ENCODE measurements at places on chromosomes 1 and 21.

- DNase-seq, result no peak
Measured at GRCh38 chr1:85938829-85939228, 217.7 kb downstream of the COL24A1 start.

DNA sequence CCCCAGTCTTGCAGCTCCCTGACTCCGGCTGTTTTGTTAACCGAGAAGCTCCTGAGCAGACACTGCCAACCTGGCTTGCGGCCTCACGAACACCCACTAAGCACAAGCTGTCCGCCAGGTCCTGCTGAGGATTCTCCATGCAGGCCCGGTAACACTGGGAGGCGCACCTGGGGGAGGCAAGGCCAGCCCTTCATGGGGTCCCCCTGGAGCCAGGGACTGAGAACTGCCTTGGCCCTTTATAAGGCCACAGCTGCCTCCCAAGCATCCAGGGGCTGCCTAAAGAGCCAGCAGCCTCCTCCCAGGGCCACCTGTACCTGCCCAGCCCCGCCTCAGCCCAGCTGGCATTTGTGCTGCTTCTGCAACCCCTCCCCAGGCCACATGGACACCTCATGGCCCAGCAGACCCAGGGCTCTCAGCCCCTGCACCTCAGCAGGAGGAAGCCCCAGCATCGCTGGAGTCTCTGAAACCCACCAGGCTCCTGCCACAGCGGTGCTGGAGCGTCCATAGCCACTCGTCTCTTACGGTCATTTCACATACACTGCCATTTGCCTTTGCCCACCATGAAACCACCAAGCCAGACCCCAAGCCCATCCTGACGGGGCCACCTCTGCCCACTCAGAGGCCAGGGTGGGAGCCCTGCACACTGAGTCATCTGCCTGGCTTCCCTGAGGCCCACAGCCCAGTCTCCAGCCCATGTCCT is 82.5 kb downstream of the NPHP4 start:
- DNase-seq, result no peak

DNA sequence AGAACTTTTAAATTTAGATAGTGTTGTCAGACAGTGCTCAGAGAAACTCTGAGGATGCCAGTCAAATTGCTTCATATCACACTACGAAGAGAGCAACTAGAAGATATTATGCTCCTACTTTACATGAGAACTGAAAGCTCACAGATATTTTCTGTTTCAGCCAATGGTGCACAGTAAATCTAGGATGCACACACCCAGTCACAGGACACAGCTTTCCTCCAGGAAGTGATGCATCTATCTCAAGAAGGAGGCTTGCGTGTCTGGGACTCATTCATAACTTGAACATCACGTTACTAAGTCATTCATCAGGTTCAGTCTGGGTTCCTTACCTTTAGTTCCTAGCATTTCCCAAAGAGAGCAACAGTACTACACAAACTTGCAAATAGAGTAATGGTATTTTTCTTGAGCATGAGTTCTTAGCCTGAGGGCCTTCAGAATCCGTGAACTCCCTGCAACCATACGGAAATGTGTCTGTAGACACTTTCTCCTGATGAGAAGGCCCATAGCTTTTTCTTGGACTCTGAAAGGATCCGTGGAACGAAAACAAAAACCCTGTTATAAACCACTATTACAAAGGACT is 12.2 kb downstream of the ZNF697 start:
- no peak for DNase-seq

DNA sequence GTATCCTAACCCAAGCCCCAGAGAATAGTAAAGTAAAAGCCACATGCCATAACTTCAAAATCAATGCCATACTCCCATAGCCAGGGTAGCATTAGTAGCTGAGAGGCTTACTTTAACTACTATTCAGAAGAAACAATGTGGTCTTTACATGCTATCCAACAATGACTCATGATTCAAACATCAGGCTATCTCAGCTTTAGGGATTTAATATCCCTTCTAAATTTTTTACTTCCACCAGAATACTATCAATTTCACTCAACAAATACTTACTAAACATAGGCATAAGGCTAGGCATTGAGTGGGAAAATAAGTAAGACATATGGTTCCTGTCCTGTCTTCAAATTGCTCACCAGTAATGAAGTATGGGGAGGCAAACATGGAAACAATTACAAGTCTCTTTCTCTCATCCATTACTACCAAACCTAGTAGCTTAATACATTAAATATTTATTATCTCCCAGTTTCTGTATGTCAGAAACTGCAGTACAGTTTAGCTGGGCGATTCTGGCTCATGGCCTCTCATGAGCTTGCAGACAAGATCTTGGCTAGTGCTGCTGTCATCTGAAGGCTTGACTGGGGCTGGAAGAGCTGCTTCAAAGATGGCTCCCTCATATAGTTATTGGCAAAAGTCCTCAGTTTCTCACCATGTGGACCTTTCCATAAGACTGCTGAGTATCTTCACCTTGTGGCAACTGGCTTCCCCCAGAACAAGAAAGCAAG is 30.7 kb downstream of the EVI5 start:
- peak; percentile 65 for DNase-seq

DNA sequence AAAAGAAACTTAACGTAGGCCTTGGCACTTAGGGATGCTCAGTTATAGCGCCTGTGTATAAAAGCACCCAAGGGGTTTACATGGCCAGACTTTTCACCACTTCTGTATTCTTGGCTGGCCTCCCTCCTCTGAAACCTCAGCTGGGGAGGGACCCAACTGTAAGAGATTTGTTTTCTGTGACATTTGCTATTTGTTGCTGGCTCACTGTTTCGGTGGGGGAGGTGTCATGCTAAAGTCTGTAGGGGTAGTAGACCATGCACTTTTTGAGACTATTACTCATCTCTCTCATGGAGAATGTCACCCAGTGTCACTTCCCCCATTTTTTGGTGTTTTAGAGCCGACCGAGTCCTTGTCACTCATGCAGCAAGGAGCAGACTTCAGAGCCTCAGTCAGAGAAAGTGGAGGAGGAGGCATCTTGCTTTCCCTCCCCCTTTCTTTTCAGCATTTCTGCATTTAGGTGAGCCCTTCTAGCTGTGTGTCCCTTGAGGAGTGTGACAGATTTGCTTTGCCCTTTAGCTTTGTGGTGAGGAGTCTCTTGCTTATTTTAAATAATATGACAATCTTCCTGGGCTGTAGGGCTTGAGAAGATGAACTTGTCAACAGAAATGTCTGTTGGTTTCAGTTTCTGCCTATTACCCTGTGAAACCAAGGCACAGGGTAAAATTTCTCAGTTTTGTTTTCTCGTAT is 160.1 kb downstream of the FASLG start:
- no peak for DNase-seq

DNA sequence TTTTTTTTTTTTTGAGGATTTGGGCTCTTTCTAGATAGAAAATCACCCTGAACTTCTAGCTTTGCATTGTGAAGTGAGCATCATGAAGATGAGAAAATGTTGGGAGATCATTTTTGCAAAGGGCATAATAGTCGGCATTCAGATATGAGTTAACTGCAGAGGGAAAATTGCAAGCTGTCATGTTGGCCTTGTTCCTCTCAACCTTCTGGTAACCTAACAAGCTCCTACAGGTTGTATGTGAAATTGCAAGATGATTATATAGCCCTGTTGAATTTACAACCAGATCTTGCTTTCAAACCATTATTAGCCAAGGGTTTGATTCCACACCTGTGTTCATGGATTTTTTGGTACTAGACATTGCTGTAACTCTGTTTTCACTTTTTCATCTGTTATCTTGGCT is 2.2 kb downstream of the ELOA start:
- DNase-seq, result no peak

DNA sequence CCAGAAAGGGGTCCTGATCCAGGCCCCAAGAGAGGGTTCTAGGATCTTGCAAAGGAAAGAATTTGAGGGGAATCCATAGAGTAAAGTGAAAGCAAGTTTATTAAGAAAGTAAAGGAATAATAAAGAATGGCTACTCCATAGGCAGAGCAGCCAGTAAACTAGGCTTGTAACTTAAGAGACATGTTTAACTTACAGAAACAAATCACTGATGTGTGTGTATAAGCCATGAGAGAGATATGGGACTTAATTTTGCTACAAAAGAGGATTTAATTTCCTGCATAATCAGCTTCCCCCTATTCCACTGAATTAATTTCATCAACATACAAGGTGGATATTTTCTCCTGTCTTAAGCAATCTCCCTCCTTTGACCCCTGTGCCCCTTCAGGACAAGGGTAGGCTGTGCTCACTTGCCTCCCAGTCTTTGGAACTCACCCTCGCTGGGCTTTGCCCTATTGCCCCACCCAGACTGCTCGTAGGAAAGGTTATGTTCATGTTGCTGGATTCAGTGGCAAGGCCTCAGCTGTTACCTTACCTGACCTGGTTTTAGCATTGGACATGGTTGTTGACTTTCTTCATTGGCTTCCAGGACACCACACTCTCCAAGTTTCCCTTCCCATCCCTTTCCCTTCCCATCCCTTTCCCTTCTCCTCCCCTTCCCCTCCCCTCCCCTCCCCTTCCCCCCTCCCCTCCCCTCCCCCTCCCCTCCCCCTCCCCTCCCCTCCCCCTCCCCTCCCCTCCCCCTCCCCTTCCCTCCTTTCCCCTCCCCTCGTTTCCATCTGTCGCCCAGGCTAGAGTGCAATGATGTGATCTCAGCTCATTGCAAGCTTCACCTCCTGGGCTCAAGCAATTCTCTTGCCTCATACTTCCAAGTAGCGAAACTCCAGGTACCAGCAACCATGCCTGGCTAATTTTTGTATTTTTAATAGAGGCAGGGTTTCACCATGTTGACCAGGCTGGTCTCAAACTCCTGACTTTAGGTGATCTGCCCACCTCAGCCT is 44.6 kb downstream of the TBCE start:
- no peak for DNase-seq

- no peak for DNase-seq
Measured at GRCh38 chr1:52368383-52369172, 2.6 kb upstream of the CC2D1B start.

DNA sequence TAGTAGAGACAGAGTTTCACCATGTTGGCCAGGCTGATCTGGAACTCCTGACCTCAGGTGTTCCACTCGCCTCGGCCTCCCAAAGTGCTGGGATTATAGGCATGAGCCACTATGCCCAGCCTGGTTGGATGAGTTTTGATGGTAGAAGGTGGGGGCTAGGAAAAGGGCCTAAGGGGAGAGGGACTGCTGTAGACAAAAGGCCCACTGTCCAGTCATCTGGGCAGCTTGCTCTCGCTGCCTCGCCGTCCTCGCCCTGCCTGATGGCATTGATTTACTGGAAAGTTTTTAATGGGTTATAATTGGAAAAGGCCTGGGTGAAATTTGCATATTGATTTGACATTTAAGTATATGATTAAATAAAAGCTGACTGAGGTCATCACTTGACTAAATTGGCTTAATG is 175.1 kb upstream of the CSF3R start:
- DNase-seq, result no peak

DNA sequence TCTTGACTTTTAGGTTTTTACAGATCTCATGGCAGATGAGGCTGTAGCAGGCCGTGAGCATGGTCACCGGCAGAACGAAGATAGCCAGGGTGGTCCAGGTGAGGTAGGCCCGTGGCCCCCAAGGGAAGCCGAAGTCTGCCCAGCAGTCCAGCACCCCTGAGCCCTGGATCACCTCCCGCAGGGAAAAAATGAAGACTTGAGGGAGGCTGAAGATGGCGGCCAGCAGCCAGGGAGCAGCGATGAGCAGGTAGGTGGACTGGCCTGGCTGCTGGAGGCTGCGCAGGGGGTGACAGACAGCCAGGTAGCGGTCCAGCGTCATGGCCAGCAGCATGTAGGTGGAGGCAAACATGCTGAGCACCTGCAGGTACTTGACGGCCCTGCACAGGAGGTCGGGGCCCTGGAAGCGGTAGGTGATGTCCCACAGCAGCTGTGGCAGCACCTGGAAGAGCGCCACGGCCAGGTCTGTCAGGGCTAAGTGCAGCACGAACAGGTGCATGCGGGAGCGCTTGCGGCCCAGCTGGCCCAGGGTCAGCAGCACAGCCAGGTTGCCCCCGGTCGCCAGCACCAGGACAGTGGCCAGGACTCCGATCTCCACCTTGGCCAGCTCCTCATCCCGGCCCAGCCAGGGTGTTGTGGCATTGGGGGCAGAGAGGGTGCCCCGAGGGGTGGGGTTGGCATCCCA is 856 bp downstream of the AVPR1B start:
- DNase-seq, result no peak

- no peak for DNase-seq
Measured at GRCh38 chr1:114323959-114324661, 170.4 kb upstream of the SYT6 start.

DNA sequence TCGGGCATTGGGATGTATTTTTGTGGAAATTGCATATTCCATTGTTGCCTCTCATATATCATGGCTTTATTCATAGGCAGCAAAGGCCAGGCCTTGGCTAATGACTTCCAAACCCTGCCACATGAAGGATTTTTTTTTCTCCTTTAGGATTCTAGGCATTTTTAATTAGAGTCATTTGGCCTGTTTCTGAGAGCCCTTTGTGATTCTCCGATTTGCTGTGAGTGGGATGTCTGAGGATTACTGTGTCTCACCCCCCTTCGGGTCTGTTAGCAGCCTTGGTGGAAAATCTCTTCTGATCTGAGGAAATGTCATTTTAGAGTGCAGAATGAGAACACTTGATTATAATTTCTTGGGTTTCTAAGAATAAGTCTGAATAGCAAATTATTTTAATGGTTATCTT is 253.5 kb downstream of the NTNG1 start:
- DNase-seq, result no peak

DNA sequence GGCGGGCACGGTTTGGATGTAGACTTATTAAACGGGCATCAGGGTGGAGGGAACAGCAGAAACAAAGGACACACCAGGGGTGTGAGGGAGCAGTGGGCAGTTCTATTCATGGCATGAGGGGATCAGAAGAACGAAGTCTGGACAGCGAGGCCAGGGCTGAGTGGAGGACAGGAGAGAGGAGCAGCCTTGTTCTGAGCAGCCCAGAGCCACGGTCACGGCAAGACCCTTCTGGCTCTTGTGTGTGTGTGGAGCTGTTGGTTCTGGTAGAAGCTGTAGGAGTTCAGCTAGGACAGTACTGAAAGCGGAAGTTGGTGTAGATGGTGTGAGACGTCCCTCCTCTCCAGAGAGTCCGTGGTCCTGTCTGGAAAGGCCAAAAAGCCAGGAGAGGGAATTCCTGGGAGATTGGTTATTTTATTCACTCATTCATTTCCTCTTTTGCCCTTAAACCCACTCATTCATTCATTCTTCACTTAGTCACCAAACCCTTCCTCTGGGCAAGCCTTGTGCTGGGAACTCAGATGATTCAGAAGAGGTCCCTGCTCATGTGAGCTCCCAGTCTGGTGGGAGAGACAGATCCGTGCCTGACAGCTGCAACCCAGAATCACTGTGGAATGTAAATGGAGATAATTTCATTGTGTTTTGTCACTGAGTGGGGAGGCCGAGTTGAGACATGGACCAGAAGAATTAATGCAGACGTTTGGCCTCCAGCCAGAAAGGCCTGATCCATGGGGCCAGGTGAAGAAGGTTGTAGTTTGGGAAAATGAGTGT is 4.1 kb upstream of the ACOT11 start:
- no peak for DNase-seq

- no peak for DNase-seq
Measured at GRCh38 chr1:223118418-223118817, 24.6 kb downstream of the TLR5 start.
